ENCODE measurements at places on chromosomes 2 and 18.

DNA sequence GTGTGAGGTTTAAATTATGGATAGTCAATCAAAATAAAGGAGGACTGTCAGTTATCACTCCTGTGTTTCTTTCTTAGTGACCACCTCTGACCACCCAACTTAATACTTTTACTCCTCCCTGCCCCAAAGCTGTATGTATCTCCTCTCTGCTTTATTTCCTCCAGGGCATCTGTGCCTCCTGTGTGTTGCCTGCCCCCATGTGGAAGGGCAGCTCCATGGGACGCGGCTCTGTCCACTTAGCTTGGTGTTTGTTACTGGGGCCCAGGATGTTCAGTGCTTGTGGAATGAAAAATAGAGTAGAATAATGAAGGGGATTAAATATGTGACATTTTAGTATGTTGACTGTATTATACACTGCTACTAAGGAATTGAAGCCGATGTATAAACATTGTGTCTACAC, 9.8 kb downstream of the ACP1 start:
- DNase-seq = no peak

DNA sequence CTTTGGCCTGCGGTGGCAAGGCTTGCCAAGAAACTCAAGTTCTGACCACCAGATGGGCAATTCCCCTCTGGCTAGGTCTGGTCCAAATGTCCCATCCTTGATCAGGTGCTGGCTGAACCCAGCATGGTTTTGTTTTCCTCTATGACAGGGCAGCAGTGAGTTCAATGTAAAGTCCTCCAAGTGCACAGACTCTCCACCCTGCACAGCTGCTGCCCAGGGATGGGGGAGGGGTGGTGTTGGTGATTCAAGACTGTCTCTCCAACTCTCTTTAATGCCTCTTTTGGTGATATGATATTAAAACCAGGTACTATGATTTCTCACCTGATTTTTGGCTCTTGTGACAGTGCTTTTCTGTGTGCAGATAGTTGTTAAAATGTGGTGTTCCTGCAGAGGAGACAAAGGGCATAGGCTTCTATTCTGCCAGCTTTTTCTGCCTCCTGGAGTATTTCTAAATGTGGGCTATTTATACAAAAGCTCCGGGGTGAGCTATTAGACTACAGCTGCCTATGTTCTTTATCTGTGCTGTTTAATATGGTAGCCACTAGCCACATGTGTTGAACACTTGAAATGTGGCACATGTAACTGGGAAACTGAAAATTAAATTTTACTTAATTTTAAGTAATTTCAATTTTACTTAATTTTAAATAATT, 64.0 kb upstream of the STK39 start:
- no peak for DNase-seq

DNA sequence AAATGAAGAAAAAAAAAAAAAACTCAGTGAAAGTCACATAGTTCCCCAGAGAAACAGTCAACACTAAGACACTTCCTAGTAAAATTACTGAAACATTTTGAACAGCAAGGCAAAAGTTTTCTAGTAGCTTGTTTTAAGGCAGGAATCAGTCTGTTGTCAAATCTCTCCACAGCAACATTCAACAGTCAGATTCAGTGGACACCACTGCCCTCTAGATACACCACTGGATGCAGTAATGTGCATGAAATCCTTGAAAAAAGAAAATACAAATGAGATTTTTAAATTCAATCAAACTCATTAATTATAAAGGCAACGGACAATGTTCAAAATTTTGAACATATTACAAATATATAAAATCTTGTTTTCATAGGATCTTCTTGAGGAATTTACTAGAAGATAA, 46.4 kb downstream of the GRB14 start:
- DNase-seq = no peak

DNA sequence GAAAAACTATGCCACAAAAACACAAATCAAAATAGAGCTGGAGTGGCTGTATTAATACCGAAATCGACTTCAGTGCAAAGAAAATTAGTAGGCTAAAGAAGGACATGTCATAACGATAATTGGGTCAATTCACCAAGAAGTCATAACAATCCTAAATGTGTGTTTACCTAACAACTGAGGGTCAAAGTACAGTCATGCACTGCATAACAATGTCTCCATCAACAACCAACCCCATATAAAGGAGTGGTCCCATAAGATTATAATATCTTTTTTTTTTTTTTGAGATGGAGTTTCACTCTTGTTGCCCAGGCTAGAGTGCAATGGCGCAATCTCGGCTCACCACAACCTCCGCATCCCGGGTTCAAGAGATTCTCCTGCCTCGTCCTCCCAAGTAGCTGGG, 87.5 kb downstream of the NAB1 start:
- no peak for DNase-seq

DNA sequence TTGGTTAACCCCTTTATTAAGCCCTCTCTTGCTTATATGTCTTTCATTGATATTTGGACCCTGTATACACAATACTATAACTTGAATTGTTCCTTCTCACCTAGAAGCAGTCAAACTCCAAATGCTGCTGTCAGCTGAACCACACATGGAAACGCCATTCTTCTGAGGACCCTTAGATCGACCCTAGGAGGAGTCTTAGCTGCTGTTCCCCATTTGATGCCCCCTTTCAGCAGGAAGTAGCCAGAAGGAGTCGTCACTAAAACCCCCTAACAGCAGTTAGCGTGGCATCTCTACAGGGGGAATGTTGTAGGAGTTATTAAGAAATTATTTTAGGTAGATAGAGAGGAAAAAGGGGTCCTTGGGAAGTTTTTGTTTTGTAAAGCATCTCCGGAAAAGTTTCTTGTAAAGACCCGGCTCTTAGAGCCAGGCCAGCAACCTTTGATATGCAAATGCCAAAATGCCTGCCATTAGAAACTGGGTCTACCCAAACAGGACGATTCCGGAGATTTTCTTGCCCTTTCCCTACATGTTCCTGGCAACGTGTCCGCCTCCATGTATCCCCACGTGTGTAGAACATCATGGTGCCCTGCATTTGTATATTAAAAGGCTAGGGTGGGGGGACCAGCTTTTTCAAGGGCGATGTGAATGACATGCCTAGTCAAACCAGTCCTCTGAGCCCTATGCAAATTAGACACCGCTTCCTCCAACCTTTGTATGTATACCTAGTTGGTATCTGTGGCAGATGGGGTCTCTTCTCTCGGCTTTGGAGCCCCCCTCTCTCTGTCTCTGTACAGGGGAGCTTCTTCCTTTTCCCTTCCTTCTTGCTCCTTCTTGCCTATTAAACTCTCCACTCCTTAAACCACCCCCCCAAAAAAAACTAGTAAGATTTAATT, 638.4 kb upstream of the POU3F3 start:
- DNase-seq = no peak

GRCh38 chr2:78068808-78069207, 546.6 kb upstream of the LRRTM4 start:
- DNase-seq = no peak

DNA sequence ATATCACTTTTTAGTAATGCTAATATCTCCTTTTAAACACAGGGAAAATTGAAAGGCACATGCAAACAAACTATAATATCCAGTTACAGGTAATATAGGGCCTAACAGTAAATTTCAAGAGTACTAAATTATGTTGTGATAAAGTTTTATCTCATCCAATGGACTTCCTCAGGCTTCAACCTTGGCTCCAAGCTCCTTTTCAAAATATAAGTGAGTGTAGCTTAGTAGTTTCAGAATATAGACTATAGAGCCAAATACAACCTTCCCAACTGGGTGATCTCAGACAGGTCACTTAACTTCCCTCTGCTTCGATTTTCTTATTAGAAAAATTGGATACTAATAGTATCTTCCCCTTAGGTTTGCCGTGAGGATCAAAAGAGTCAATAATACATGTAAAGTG, 93.5 kb upstream of the PARD3B start:
- DNase-seq = no peak

DNA sequence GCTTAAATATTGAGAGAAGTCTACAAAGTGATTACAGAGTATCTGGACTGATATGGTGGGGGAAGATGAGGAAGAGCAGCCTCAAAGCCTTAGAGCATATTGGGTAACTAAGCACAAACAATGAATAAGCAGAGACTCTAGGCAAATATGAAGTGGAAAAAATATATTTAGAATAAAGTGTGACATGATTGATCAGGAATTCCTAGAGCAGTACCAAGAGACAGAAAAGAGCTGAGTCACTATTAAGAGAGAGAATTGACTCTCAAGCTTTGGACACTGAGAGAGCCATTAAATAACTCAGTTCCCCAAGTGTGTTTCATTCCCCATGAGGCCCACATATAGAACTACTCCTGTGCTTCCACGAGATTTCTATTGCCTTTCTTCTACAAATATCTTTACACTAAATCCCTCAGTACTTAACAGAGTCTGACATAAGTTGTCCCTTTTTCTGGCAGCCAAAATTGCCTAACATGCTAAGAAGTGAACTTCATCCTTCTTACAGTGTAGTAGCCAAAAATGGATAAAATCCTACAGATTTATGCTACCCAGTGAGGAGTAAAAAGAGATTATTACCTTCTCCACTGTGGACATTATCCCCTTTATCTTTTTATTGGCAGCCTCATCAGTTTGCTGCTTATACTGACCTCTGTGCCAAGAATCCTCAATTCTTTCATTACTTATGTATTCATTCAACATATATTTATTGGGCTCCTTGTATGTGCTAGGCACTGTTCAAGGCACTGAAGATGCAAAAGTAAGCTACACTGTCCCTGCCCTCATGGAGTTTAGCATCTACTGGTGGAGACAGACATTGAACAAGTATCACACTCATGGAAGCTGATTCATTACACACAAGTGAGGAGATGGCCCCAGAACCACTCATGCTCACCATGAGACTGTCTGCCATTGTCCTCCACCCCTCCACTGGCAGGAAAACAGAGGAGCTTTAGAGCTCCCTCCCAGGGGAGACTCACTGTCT, 45.4 kb downstream of the SLC40A1 start:
- no peak for DNase-seq

- DNase-seq = no peak
Observed at GRCh38 chr2:65256054-65256453, 28.4 kb downstream of the ACTR2 start.

- no peak for DNase-seq
Observed at GRCh38 chr2:196258407-196258806, 87.0 kb upstream of the STK17B start.

- DNase-seq = no peak
Observed at GRCh38 chr18:36015629-36016028, 43.1 kb downstream of the RMP24 start.

GRCh38 chr2:118371515-118371914, 283.2 kb downstream of the INSIG2 start:
- peak; percentile 45 for DNase-seq

- no peak for DNase-seq
Observed at GRCh38 chr18:272650-273049, 4.8 kb upstream of the THOC1 start.

DNA sequence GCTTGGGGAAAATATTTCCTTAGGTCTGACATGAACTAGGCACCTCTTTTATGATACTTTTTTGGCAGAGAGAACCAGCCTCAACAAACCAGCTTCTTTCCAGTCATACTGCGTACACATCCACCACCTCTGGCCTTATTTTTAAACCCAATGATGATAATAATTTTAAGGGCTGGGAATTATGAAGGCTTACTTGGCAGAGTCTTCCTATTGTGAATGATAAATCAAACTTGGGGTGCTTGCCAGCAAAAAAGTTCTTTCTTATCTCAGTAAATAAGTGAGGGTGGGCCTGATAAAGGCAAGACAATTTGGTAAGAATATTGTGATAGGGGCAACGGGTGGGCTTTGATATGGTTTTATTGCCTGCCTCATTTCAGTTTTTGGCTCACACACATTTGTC, 1230.2 kb upstream of the ZEB2 start:
- no peak for DNase-seq
